ENCODE measurements at places on chromosomes 2 and 18.

- DNase-seq: no peak
Observed at GRCh38 chr2:127589358-127589757, 53.9 kb downstream of the MYO7B start.

DNA sequence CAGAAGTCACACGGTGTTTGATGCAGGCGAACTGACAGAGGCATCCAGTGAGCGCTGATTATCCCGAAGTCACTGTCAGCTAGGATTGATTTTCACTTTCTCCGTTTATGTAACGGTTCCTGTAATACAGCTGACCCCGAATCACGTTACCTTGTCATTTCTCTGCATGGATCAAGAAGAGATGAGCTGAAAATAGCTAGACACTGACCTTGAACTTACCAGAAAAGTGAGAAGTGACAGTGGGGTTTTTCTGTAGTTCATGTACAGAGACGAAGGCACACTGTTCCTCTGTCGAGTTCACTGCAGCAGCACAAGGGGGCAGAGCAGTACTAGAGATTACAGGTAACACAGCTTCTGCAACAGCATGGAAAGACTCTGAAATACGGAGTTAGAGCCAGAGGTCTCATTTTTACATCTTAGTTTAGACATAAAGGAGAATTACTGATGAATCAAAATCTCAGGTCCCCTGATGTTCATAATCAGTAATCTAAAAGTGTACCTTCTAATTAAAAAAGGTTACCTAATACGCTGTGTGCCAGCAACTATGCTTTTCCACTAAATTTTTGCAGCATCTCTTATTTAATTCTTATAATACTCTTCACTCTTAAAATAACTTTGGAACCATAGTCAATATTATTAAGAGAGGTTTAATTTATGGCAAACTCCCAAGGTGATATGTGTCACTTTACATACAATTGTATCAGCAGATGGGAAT, 33.1 kb downstream of the ARHGAP15 start:
- peak; percentile 37 for DNase-seq

- no peak for DNase-seq
Observed at GRCh38 chr18:40055262-40055661, 1899.8 kb upstream of the PIK3C3 start.

GRCh38 chr2:239470151-239470900, 69.5 kb upstream of the HDAC4 start:
- DNase-seq: no peak

GRCh38 chr2:195659982-195660890, 3.2 kb downstream of the SLC39A10 start:
- DNase-seq: peak; percentile 42

DNA sequence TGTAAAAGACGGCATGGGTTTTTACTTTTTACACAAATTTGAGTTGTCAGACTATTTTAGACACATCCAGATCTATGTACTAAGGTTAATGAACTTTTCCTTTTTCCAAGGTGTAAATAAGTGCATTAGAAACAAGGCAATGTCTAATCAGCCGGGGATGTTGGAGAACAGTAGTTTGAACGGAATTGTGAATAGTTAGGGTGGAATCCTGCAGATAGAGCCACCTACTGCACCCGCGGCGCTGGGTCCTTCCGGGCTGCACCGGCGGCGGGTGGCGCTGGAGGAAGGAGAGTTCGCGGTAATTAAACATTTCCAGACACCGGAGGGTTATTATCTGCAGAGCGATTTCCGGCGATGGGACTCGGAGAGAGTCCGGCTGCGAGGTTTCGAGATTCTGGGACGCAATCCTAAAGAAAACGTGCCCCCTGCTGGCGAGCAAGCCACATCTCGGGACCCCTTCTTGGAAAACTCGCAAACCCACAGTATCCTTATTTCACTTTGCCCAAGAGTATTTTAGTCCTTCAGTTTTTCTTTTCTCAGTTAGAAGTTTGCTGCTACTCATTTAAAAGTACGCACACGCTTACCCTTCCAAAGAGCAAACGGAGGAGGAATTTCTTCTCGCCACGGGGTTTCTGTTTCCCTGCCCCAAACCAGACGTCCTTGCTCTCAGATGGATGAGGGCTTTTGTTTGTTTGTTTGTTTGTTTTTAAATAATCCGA, 4.5 kb upstream of the OSR1 start:
- DNase-seq: peak; percentile 80

DNA sequence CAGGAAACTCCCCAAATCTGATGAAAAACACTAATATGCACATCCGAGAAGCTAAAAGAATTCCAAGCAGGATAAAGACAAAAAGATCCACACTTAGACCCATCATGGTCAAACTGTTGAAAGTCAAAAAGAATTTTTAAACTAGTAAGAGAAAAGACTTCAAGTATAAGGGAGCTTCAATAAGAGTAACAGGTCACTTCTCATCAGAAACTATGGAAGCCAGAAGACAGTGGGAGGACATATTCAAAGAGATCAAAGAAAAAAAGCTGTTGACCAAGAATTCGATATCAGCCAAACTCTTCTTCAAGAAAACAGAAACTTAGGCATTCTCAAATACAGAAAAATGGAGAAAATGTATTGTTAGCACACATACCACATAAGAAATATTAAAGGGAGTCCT, 50.4 kb downstream of the ZC3H8 start:
- DNase-seq: no peak

DNA sequence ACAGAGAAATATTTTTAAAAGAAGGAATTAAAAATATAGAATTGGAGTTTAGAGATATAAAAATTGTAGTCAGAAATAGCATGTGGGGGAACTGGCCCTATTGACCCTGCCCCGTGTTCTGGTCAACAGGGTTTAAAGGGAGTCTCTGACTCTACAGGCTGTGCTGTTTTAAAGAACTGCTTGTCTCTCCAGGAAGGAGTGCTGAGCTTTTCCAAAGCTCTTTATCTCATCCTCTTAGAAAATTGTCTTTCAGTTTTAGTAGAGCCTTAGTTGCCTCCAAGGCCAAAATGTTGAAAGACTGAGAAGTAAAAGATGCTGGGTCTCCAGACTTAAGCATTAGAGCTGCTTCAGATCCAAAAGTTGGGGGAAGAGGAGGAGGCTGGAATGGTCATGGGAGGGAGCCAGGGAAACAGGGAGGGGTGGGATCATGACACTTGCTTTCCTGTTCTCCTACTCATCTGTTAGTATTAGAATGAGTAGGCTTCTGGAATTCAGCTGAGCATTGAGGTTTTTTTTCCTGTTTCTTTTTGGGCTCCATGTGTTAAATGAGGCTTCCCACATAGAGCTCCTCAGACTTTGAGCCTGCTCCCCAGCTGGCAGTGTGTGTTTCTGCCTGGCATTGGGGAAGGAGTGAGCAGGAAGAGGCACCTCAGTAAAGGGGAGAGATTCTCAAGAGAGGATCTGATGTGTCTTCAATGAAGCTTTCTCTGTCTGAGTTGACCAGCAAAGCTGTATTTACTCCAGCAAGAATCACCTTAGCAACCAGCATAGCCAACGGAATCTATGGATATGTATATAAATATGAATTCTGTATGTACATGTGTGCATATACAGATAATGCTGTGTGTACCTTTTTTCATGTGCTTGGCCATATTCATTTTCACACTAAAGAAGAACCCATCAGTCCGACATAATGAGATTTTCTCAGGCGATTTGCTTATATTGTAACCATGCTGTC, 186.8 kb upstream of the FBXO11 start:
- DNase-seq: no peak

GRCh38 chr2:14673351-14673875, 40.9 kb downstream of the LRATD1 start:
- no peak for DNase-seq

DNA sequence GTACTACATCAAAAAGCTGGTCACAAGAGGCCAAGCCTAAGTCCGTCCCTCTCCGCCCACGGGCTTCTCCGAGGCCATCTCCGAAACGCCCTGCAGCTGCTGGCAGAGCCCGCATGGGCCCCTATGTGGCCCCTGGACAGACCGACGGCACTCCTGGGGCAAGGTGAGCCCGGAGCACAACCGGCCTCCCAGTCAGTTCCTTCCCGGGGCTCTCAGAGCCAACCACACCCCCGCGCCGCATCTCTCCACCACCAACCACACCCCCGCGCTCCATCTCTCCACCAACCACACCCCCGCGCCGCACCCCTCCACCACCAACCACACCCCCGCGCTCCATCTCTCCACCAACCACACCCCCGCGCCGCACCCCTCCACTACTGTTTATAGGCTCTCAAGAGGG, 93.5 kb downstream of the ZNF516 start:
- DNase-seq: no peak

DNA sequence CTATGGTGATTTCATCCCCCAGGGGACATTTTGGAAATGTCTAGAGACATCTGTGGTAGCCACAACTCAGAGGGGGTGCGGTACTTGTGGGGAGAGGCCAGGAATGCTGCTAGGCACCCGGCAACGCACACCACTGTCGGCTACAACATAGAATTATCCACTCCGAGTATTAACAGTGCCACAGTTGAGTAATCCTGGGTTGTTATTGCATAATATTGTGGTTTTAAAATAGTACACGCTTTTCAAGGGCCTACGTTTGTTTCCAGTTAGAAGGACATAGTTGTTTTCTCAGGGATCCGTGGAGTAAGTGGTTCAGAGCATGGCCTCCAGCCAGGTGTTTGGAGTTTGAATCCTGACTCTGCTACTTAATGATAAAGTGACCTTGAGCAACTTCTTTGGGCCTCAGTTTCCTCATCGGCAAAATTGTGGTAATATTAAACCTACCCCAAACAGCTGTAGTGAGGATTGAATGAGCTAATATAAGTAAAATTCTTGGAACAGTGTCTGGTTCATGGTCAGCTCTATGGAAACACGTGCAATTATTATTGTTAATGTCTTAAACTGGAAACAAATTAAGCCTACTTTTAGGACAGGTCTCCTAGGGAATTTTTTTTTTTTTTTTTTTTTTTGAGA, 24.5 kb downstream of the CYP27A1 start:
- DNase-seq: no peak

DNA sequence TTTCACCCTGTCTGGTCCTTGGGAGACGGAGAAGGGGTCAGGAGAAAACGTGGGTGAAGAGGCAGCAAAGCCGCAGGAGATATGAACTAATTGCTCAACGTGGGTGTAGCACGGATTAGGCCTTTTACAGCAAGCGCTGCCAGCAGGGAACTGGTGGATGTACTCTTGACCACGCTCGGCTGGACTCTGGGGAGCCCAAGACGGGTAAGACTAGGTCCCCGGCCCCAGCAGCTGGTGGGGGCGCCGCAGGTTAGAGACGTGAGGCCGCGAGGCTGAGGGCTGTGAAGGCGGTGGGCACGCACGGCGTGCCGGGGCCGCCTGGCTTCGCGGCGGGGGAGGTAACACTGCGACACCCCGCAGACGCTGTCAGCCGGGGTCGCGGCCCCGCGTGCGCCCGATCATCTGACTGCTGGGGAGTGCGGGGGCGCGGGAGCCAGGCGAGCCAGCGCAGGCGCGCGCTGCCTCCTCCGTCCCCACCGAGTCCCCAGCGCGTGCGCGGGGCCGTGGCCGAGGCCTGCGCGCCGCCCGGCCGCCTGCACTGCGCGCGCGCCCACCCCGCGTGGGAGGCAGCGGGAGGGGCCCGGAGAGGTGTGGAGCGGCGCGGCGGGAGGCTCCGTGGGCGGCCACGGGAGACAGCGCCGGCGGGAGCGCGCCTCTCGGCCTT, at the start of gene CLIP4:
CLIP4 (plus strand) TSS at position 470 of the 664 bp plus-strand sequence. CDS start 5,974 bp downstream, outside the sequence.
- DNase-seq: no peak

DNA sequence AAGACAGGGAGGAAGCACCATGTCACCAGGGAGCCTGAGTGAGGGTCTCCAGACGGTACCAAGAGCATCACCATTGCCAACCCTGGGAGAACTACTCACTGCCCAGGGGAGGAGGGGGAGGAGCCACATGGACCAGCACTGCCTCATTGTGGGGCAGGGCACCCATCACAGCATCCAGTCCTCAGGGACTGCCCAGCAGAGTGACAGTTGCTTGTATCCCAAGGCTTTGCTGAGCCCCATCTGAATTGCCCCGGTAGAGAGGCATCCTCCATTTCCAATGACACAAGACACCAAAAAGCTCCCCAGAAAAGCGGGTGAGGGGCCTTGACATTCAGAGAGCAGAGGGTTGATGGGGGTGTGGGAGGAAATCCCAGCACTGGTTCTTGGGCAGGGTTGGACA, 6.8 kb upstream of the CIB4 start:
- no peak for DNase-seq

- DNase-seq: no peak
Observed at GRCh38 chr2:178700922-178701342, 106.3 kb downstream of the TTN start.

- DNase-seq: no peak
Observed at GRCh38 chr18:27991391-27991790, 185.5 kb downstream of the CDH2 start.

DNA sequence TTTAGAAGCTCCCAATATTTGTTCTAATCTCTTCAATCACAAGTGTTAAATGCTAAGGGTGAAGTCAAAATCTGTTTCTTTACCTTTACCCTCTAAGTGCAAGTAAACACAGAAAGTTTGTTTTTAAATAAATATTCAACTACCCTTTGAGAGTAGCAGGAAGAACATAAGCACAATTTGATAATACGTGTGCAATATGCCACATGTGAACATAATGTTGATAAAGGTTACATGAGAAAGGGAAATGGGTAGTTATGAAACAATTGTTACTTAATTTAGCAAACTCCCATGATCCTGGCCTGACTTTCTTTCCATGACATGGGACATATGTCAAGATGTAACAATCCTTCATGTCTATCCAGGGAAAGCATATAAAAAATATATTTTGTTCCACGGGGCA, 7.1 kb downstream of the SPRED2 start:
- DNase-seq: no peak

DNA sequence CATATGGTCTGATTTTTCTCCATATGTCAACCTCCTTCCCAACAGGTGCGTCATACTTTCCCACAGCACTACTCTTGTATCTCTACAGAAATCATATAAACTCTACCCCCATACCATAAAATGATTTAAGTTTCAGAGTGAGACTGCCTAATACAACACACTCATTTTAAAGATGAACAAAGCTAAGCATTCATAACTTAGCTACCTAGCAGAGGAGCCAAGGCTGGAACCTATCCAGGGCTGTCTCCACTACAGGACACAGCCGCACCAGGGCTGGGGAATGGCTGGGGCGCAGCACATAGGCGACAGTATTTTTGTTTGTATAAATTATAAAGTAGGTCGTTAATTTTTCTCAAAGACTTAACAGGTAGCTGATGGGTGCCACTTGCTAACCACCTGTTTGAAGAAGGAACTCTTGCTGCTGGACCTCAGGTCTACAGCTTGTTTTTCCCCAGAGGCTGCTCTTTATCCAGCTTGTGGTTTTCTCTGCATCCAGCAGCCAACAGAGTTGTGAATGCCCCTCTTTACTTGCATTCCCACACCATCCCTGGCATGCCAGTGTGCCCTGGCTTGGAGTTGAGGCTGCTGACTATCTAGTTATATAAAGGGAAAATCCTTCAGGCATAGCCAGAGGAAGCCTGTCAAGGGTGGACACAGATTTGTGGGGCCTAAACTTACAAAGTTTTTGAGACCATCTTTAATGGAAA, 62.0 kb downstream of the HNRNPLL start:
- no peak for DNase-seq

DNA sequence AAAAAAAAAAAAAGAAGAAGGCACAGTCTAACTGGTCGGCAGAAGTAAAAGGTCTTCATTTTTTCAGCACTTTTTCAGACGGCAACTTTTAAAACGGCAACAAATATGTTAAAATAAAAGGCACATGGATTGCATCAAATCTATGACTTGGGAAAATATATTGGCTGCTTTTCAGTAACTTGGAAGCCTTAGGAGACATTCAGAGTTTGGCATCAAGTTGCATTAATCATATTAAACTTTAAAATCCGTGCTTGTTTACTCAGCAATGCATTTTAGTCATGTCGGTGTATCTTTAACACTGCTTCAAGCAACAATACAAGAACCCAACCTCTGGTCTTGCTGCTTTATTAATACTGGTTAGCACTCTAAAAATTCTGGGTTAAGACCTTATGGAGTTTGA, 111.1 kb downstream of the MEP1B start:
- DNase-seq: no peak

Data from NCI-H774 (cell line).